ENCODE measurements at places on chromosomes 12 and 14. TPM values are rescaled to one million over a fixed set of nuclear protein-coding genes. Genes with fewer than 3 reads are reported as not detected.

DNA sequence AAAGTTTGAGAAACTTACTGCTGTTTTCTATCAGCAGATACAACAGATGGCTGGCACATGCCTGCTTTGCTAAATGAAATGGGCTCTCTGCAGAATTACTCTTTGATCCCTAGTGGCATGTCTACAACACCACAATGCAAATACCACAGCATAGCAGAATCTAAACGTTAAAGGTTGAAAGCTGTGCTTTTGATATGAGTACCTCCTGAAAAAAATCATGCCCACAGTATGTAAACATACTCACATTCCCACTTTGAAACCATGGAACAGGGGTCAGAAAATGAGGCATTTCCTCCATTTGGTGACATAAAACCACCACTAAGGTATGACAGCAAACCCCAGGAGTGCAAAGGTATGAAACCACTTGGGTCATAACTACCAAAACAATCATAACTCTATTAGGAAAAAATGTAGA lies 7.5 kb downstream of the WIF1 start:
- no peak for DNase-seq

NR1H4 gene
- polyA plus RNA-seq, result 9.1 TPM

GRCh38 chr12:14828892-14829291 lies 14.4 kb downstream of the ART4 start:
- DNase-seq, result no peak

DNA sequence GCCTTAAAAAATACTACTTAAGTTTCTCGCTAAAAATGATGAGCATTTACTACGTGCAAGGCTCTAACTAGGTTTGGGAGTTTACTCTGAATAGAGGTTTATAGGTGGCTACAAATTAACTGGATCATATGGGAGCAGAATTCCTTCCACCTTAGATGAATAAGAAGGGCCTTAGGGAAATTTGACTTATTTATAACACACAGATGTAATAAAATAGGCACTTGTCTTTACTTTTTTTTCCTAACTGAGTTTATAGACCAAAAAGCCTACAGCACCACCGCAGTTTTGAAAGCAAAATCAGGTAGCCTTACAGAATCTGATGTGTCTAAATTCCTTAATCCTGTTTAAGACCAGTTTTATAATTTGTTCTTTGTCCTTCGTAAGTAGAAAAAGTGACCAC lies 10.5 kb downstream of the AEBP2 start:
- no peak for DNase-seq

MYL6B gene
- 32.8 TPM for polyA plus RNA-seq

GRCh38 chr14:76832503-76832988 lies 6.3 kb downstream of the LRRC74A start:
- no peak for DNase-seq

MYF5 gene
- not detected for polyA plus RNA-seq

DPY19L2 gene
- polyA plus RNA-seq, result 14.2 TPM

DNA sequence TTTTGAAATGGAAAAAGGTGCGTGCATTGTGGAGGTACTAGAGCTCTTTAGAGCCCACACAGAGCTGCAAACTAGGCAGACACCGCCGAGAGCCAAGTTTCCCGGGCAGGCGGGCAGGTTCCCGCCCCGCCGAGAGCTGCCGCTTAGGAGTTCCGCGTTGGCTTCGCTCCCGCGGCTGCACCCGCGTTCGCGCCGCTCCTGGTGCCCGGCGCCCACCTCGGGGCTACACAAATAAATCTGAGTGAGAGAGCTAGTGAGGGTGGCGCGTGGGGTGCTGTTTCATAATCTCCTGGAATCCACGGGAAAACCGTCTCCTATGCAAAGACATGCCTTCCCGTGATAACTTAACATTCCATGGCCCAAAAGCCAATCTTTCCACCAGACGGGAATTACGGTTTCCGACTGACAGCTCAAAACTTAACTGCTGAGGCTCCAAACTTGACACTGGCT lies 645 bp downstream of the KITLG start:
- peak; percentile 60 for DNase-seq

DNA sequence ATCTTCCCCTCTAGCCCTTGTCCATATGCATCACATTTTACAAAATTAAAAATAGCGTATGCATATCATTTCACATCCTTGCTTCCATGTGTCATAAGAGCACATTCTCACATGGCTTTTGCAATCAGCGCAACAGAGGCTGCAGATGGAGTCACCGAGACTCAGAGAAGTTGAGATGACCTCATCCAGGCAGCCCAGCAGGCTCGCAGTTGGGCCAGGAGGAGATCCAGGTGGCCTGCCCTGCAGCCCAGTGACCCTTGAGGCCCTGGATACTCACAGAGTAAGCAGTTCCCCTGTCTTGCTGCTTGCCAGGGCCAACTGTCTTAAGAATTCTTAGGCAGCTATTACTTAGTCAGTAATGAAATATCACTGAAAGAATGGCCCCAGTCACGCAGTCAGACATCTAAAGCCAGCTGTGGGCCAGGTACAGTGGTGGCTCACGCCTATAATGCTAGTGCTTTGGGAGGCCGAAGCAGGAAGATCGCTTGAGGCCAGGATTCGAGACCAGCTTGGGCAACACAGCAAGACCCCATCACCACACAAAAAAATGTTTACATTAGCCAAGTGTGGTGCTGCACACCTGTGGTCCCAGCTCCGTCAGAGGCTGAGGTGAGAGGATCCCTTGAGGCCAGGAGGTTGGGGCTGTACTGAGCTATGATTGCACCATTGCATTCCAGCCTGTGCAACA lies 9.1 kb downstream of the CAMKK2 start:
- DNase-seq, result peak; percentile 32

DNA sequence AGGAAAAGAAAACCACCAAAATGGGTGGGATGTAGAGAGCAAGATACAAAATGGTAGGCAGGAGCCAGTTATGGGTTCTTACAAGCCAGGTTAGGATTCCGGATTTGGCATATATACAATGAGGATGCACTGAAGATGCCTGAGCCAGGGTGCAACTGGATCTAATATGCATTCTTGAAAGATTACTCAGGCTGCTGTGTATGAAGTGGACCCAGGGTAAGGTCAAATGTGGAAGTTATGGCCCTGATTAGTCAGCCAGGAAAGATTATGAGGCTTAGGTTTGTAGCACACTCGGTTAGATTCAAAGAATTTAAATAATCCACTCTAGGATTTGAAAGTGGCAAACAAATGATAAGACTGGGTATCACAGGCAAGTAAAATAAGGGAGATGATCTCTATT lies 1750.7 kb upstream of the FLRT2 start:
- DNase-seq, result no peak

ERC1 gene
- 10.4 TPM for polyA plus RNA-seq

GRCh38 chr12:26425587-26426260 lies 230.4 kb downstream of the SSPN start:
- no peak for DNase-seq

TAS2R9 gene
- polyA plus RNA-seq, result not detected

DNA sequence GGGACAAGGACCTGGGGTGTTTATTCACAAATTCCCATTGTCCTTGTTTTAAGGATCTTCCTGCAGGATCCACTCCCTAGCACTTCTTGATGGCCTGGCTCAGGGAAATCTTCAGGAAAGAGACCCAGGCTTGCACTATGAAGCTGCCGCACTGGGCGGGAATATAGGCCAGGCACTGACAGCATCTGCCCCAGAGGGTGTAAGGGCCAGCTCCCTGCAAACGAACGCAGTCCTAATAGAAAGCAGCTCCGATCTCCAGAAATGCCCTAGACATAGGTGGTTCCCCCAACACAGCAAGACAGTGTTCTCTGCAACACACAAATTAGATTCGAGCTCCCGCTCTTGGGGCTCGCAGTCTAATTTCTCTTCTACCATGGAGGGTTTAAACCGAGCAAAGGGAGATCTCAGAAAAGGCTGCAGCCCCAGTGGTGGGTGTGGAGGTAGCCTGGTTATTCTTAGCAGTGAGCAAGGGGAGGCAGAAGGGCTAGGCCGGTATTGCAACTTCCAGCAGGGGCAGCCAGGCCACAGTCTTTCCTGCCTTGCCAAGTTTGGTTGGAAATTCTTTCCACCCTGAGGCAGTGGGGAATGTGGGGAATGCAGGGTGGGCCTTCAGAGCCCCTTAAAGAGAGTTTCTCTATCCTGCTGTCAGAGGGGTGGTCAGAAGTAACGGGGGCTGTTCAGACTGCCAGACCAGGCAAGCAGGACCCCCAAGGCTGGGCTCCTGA lies 16.1 kb upstream of the WSCD2 start:
- no peak for DNase-seq

DNA sequence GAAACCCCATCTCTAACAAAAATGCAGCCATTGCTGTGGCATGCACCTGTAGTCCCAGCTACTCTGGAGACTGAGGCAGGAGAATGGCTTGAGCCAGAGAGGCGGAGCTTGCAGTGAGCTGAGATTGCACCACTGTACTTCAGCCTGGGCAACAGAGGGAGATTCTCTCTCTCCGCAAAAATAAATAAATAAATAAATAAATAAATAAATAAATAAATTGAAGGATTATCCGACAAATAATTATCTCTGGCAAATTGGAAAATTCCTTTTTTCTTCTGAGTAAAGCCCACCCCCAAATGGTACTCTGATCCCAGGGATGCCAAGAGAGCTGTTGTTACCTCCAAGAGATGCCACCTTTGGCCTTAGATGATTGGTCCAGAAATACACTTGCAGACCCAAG lies 137.9 kb downstream of the SUDS3 start:
- DNase-seq, result no peak

Data from ovary (tissue), 10 donors.